Activated CD4-positive, alpha-beta memory T cell treated with anti-CD3 and anti-CD28 coated beads, Interleukin-2, amount 10 ng/mL, durations not matched to agents 7 days and 5 days (primary cell): ENCODE measurements at places on chromosomes 6 and 20. TPM values are rescaled to one million over a fixed set of nuclear protein-coding genes. Genes with fewer than 3 reads are reported as not detected.
A peak's percentile ranks its signal among the peaks of the same experiment; 100 is the strongest.

DNA sequence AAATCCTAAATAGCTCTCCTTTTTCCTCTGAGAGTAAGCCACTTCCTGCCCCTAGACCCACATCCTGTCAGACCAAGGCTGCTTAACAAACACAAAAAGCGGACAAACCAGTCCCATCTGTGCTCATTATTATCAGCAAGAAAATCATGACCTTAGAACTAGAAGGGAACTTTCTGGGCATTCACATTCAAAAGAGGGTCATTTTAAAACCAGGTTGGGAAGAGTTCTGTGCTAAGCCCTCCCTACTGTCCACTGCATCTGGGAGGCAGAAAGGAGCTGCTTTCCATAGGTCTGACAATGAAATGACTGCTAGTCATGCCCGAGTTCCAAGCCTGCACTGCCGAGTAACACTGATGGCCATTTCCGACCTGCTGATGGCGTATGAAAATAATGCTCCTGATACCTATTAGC, 15.4 kb downstream of the EZR start:
- DNase-seq = peak; percentile 73

DNA sequence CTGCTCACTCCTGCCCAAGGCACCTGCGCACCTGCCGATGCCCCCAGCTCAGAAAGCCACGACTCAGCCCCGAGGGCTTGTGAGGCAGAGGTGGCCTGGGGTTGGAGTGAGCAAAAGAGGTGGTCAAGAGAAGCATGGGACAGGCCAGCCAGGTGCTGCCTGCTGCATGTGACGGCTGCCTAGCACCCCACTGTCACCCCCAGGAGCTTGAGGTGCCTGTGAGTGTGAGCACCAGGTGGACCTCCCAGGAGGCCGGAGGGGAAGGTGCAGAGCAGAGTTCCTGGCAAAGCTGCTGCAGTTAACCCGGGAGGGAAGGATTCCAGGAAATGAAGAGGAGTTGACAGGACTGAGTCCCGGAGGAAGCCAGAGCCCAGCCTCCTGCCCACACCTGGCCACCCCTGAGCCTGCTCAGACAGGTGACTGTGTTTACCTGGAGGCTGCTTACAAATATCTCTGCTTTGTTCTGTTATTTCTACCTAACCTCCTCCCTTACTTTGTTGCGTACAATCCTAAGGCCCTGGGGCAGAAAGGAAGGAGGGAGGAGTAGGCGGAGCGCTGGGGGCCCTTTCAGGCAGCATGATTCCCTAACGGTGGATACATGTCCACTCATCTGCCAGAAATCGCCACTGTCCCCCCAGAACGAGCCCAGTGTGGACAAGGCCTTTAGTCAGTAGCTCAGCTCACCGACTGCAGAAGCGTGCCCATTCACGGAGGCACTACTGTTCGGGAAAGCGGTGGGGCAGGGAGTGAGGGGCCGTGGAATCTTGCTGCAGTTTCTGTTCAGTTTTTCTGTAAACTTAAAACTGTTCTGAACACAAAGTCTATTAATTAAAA, 87.5 kb upstream of the MPC1 start:
- DNase-seq = no peak

SLC22A7 gene
- total RNA-seq = not detected

SIRPA gene
- total RNA-seq = not detected

SIRPB2 gene
- not detected for total RNA-seq

DNA sequence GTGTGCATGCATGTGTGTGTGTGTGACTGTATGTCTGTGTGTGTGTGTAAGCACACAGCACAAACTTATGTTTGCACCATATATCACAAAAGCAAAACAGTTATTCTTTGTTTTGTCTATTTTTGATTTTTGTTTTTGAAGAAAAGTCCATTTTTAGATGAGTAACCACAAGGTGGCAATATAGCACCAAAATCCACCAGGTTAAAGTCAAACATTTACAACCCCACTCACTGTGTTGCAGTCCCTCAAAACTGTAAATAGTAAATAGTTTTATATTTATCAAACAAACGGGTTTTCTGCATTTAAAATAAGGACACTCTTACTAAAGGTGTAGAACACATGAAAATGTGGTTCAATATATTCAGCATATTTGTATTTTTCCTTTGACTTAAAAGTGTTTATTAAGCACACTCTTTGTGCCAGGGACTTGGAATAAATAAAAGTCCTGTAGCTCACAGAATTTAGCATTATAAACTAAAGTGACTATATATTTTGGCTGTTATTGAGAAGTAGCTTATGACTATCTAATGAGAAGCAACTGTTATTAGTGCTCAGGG, 118.5 kb downstream of the GFRAL start:
- DNase-seq = no peak

DNA sequence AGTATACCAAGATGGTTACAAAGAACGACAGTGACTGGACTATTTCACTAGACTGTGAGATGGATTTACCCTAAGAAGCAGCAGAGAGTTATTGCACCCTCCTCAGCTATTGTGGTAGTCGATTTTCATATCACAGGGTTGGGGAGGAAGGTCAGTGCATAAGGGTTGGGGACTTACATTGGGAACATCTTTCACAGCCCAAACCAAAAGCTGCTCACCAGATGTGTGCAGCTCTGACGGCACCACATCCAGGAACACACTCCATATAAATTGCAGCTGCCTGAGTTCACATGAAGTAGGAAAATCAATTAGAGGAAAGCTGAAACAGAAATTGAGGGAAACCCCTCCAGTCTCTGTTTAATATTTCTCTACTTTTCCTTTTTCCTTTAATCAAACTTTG, 470.5 kb upstream of the NRSN1 start:
- DNase-seq = no peak
